ENCODE measurements at places on chromosomes 7 and 10. TPM values are rescaled to one million over a fixed set of nuclear protein-coding genes. Genes with fewer than 3 reads are reported as not detected.

GRCh38 chr10:112247791-112248190 lies 35.4 kb upstream of the TECTB start:
- no peak for DNase-seq

- DNase-seq, result no peak
Measured at GRCh38 chr7:130893441-130893894, 159.5 kb upstream of the KLF14 start.

GRCh38 chr10:33478089-33478674 lies 143.7 kb upstream of the NRP1 start:
- DNase-seq, result no peak

- no peak for DNase-seq
Measured at GRCh38 chr10:26799342-26799741, 61.4 kb downstream of the ABI1 start.

GRCh38 chr7:111914291-111914690 lies 291.9 kb downstream of the DOCK4 start:
- DNase-seq, result no peak

DNA sequence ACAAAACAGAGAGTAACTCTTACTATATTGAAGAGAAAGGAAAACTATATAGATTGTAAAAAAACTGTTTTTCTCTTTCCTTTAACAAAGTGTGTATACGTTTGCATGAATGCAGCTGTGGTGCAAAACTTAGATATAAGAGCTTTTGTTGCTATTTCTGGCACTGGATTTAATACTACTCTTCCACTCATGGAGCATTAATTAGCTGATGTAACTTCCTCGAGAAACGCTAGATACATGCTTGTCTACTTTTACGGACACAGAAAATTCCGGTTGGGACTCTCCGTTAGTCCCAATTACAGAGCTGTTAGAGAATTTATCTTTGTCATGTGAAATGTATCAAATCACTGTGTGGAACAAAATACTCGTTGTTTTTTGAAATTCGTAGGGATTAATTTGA lies 135.5 kb downstream of the ZNF22 start:
- no peak for DNase-seq

DNA sequence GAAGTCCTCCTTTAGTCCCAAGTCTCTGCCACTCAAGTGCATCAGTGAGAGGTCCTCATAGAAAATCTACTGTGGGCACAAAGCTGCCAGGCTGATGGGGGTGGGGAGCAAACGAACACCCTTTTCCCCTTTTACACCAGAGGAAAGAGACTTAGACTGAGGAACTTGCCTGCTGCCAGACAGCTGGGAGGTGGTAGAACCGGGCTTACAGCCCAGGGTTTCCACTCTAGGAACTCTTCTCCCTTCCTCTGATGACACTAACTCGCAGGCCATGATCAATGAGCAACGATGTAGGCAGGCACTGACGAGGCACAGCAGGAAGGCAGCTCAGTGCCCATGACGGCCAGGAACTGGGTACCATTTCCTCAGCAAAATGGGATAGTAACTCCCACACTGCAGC lies 11.0 kb upstream of the SH2D4B start:
- DNase-seq, result no peak

DNA sequence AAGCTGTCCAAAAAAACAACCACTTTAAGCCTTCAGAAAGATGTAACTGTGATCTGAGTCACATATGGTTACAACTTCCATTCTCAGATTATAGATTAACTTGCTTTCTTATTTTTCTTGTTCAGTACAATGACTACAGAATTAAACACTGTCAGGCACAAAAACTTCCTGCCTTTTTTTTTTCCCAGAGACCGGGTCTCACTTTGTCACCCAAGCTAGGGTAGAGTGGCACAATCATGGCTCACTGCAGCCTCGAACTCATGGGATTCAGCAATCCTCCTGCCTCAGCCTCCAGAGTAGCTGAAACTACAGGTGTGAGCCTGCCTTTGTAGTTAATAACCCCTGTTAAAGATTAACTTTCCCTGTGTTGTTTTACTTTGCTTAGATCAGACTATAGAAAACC lies 163.2 kb downstream of the AVL9 start:
- DNase-seq, result no peak

DNA sequence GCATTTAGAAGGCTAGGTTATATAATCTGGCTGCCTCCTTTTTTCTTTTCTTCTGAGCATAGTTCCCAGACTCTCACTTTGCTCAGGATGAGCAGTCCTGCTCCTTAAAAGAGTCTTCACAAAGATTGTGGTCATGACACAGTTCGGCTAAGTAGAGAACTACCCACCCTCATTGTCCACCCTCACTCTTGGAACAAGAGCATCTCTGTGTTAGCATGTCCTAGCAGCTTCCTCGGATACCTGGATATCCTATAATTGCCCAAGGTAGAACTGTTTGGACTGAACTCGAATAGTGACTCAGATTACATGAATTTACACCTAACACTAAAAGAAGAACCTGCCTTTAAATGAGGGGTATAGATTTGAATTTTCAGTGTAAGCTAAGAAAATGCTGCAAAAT lies 572.0 kb downstream of the SUGCT start:
- no peak for DNase-seq

- peak; percentile 26 for DNase-seq
Measured at GRCh38 chr10:5285186-5285585, 79.6 kb upstream of the UCN3 start.

GRCh38 chr10:16915300-16915699 lies 98.1 kb upstream of the RSU1 start:
- DNase-seq, result no peak

DNA sequence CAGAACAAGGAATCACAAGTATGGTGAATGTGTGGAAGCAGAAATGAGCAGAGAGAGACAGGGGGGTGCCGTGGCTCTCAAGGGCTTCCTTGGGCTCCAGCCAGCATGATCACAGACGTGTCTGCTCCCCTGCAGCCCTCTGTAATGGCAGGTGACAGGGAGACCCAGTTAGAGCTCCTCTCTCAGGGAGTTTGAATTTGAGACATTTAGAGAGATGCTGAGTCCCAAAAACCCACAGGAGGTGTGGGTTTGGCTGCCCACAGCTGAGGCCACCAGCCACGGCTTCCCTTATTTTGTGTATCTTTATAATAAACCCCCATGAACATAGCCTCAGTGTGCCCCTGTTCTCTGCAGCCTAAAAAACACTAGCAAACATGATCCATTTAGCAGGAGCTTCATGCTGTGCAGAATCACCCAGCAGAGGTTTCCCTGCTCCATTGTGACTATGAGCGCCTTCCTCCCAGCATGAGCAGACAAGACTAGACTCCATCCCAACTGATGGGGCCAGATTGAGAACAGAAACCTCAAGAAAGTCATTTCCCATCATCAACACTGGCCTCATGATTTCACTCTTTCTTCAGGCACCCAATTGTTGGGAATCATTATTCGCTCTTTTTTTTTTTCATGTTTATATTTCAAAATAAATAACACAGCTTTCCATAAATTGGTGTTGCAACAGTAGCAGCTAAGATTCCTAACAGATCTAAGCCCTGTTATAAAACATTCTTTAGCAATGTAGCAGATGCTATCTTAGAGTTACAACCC lies 13.4 kb downstream of the NOD1 start:
- DNase-seq, result no peak

DNA sequence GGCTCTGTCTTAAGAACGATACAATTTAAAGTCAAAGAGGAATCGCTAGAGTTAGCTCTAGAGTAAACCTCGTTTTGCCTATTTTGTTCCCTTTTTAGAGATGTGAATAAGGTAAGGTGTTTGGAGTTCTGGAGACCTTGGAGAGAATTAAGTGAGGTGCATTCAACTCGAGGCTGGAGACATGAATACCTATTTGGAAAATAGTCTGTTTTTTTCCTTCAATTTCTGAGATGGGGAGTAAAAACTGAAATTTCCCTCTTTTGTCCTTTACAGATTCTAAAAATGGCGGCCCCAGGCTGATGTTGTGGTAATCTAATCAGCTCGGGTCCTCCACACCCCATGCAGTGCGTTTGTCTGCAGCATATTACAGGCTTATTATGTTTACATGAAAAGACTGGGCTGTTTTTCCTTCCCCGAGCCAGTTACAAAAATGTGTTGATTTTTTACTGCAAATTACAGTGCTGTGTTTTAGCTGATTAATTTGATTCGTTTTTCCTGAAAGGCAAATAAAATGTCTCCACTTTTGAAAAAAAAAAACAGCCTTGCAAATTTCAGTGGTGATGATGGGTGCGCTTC lies 1.5 kb downstream of the KMT2E start:
- no peak for DNase-seq

INA gene
- 0.13 TPM for total RNA-seq

CALML3 gene
- total RNA-seq, result not detected

PRKG1 gene
- 1.3 TPM for total RNA-seq

CLCN1 gene
- total RNA-seq, result not detected

GPC2 gene
- 2.2 TPM for total RNA-seq

C10orf62 gene
- not detected for total RNA-seq

CYP2C19 gene
- not detected for total RNA-seq

Measured in pulmonary artery endothelial cell (primary cell).